ENCODE measurements at places on chromosomes 2 and 18.

DNA sequence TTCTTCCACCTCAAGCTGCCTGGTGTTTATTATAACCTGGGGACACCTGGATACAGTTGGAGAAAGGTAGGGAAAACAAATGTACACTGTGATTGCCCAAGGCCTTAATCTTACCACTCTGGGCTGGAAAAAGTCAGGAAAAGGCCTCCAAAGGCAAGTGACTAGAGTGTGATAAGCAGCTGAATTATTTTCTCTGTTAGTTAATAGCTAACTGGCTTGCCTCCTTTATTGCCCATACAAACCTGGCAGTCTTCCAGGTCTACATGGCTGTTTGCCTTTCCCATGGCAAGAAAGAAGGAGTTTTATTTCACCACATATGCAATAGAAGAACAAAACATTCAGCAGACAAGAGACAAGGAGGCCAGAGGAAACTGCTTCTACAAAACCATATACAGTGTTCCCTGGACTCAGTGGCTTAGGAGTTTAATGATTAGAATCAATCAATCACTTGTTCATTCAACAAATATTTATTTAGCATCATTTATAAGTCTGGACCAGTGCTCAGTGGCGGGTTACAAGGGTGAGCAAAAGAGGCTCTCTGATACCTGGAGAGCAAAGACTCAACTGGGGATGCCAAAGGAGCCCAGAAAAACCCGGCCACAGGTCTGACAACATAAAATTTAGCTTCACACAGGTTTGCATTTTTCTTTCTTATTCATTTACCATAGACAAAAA is 27.5 kb upstream of the SUCLG1 start:
- DNase-seq = peak; percentile 28

- no peak for DNase-seq
Observed at GRCh38 chr2:241185961-241186360, 2.5 kb upstream of the ANO7 start.

DNA sequence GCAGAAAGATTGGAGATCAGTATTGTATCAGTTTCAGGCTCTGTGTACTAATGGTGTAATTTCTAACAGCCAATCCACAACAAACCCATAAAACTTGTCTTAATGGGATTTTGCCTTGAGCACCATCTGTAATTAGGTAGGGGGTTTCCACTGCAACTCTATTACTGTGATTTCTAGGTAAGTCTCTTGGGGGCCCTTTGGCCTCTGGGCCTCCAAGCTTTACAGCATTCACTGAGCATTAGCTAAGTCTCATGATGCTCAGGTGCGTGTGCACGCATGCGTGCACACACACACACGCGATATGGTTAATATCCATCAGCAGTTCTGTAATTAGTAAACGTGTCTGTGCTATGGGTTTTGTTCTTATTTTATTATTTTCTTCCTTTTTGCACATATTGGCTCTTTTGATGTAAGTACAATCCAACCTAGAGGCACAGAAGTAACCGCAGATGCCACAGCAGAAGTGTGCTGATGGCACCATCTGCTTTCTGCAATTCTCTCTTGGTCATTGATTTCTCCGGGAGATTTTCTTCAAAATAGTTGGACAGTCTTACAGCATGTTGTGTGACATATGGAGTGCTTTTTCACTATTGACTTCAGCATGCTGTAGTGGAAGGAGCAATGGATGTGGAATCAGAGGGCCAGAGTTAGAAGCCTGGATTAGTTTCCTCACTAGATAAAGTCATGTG is 592.0 kb downstream of the LRRTM4 start:
- DNase-seq = no peak

GRCh38 chr2:97918818-97919217 is 76.9 kb downstream of the TMEM131 start:
- no peak for DNase-seq

GRCh38 chr18:79274823-79275222 is 120.9 kb upstream of the NFATC1 start:
- no peak for DNase-seq

GRCh38 chr2:212912445-212913103 is 238.8 kb downstream of the IKZF2 start:
- DNase-seq = no peak

- no peak for DNase-seq
Observed at GRCh38 chr18:13214609-13215008, 4.0 kb upstream of the LDLRAD4 start.

- no peak for DNase-seq
Observed at GRCh38 chr2:204434660-204435462, 110.4 kb upstream of the PARD3B start.

DNA sequence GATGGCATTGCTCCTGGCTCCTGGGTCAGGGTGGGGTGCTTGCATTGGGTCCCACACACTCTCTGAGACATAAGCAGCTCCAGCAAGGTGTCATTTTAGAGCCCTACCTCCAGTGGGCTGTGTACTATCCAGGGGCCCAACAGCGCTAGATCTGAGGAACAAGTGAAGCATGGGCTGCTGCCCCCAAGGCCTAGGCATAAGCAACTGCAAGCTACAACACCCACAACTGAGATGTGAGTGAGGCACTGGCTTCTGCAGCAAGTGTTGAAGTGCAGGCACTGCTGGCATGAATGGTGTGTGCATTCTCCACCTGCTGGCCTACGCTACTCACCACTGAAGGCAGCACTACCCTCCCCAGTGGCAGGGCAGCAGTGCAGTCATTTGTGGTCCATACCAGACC is 81.0 kb upstream of the STK39 start:
- DNase-seq = no peak

DNA sequence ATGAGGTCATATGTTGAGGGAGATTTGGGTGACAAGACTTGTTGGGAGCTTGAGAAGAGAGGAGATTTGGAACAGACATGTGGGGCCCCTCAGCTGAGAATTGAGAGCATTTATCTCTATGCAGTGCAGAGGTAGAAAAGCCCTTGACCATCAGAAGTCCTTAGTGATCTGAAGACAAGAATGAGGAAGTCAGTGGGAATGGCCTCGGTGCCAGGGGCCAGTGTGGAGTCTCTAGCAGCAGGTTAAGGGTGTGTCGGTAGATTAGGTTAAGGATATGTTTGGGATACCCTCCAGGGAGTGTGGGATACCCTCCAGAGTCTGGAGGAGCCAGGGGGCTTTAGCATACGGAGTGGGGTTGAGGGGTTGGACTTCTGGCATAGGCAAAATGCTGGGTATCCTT is 41.6 kb downstream of the FBXO48 start:
- no peak for DNase-seq

GRCh38 chr2:29627279-29627711 is 294.1 kb downstream of the ALK start:
- DNase-seq = no peak

DNA sequence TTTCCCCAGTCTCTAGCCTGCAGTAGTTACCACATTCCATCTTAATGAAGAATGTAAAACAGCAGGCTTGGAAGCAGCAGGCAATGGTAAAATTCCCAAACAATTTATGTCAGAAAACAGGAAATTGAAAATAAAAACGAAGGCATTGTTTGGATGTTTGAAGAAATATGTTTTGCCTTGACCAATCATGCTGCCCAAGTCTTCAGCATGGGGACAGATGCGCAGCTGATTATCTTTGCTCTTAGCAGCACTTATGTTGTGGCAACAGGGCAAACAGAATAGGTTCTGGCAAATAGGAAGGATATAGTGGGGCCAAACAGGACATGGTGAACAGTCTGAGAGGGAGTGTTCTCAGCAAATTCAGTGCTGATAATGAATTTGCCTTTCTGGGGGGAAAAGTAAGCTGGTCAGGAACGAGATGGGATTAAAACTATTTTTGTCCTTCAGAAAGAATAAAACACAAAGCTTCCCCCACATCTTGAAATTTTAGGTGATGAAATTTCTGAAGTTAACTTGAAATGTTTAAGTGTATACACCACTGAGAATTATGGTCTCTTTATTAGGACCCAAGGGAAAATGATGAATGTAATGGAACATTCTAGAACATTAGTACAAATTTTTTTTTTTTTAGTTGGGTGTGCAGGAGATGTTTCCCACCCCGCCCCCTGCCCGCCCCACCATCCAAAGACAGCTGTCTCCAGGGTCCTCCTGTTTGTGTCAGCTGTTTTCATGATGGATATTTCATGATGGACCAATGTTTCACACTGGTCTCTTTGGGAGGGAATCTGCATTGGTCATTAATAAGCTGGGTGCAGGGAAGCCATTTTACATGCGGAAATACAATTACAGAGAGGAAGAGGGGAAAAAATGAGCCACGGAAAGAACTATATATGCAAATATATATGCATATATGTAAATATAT is 239.5 kb upstream of the REV1 start:
- DNase-seq = no peak

DNA sequence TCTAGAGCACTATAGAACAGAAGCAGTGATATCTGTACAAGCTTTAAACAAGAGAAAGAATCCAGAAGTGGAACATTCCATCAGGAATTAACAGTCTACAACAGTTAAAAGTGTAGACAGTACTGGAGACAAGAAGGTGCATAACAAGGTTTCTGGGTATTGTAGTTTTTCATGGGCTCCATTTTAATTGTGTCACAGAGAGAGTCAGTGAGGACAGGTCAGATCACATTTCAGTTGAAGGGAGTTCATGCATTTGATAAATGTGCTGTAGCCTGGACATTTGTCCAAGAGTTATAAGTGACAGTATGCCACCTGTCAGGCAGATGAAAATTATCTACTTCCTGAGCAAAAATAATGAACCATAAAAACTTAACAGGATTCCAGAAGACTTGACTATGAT is 328.6 kb downstream of the CNTNAP5 start:
- peak; percentile 36 for DNase-seq

- DNase-seq = no peak
Observed at GRCh38 chr2:102258386-102259074, 52.8 kb upstream of the IL1RL1 start.

DNA sequence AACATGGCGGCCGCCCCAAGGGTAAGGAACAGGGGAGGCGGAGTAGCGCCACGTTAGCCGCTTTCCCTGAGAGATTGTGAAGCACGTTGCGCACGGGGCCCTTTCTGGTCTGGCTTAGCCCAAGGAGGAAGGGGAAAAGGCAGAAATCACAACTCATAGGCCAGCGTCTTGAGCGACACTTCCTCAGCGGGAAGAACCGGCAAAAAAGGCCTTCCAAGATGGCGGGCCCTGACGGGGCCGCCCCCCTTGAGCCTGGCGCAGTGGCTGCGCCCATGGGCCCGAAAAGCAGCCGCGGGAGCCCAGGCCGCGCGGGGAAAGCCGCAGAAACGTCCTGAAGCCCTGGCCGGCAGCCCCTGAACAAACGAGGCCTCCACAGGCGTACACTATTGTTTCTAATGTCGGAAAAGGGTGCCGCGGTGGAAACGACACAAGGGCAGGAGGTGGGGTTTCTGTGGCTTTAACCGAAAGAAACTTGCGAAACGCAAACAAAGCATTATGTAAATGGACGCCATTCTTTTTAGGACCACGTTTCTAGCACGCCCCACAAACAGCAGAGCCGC is 919 bp upstream of the PCBP1 start:
- peak; percentile 77 for DNase-seq

DNA sequence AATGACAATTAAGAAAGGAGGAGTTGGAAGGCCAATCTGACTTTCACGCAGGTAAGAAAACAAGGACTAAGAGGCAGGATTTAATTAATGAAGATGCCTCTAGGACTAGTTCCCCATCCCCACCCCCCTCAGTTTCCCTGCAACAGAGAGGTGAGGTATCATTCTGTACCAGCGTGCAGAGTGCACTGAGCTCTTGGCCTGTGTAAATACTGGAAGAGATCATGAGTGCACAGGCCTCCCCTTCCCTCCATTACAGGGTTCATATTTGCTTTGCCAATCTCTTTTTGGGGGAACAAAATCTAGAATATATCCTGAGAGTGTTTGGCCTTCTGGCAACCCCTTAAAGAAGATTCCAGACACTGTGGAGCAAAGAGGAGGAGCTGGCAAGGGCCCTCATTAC is 60.9 kb downstream of the MMADHC start:
- no peak for DNase-seq

DNA sequence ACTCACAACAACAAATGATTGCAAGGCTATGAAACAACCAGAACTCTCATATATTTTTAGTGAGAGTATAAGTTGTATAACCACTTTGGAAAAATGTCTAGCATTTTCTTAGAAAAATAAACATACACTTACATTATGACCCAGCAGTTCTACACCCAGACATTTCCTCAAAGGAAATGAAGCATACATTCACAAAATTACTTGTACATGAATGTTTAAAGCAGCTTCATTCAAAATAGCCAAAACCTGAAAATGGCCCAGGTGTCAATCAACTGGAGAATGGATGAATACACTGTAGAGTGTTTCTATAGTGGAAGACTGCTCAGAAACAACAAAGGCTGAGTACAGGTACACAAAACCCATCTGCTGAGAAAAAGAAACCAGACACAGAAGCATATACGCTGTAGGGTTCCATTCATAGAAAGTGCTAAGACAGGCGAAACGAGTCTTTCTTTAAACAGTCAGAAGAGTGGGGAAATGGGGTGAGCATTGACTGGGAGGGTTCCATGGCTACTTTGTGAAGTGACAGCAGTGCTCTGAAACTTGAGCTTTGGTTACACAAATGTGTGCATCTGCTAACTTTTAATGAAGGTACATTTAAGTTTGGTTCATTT is 799.0 kb downstream of the DCDC2C start:
- DNase-seq = no peak

DNA sequence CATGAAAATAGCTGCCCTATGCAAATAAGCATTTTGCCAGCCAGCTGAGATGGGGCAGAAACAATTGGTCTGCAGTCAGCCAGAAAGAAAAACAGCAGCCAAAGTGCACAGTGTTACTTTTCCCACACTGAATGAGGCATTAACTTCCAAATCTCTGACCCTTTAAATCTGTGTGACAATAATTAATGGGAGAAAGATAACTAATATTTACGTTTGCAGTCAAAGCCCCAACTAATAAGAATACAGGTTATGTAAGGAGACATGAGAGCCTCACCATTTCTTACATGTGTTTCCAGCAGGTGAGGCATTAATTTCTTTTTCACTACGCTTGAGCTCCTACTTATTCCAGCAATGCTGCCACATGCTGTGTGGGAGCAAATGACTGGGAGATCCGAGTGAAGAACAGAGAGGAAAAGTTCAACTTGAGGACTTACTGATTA is 339.0 kb downstream of the SATB2 start:
- no peak for DNase-seq

GRCh38 chr2:65749545-65749944 is 317.1 kb upstream of the SPRED2 start:
- DNase-seq = no peak

DNA sequence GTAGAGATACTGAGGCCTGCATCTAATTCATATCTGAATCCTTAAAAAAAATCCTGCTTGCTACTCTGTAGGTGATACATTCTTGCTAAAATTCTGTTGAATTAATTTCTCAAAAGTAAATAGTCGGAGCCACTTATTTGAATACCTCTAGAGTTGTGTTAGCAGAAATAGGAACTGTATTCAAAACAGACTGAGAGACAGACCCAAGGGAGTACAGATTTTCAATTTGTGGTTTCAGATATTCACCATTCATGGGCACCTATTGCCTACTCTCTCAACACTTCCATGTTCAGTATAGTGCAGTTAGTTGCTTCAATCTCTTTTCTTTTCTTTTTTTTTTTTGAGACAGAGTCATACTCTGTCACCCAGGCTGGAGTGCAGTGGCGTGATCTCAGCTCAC is 46.6 kb upstream of the CTLA4 start:
- no peak for DNase-seq

GRCh38 chr2:127188797-127189196 is 31.3 kb downstream of the CYP27C1 start:
- no peak for DNase-seq

DNA sequence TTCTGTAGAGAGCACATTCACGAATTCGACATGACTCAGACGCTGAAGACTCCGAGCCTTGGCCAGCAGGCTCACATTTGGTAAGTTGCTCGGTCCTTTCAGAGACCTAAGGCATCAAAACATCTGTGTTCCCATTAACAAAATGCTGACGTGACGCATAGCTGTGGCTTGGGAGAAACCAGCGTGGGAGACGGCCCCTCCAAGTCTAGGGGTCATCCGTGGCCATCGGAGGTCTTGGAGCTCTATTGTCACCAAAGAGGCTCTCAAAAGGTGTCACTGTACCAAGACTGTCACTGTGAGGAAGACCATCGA is 14.9 kb downstream of the FBLN7 start:
- DNase-seq = no peak
